ENCODE measurements at places on chromosomes 5 and 9.

- DNase-seq, result no peak
Observed at GRCh38 chr5:89053547-89053946, 170.6 kb upstream of the MEF2C start.

DNA sequence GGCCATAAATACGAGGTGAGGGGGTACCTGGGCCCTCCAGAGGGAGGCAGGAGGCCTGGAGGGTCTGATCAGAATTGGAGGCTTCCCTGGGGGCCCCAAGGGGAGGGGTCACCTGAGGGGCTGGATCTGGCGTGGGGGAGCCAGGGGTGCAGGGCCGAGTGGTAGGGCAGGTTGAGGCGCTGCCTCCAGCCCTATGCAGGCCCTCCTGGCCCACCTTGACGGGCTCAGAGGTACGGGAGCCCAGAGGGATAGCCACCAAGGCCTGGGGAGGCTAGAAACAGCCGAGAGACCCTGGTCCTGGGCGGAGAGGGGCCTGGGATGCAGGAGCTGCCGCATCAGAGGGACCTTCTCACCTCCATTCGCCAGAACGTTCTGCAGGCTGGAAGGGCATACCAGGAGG, 24.3 kb downstream of the LHX3 start:
- DNase-seq, result no peak

- no peak for DNase-seq
Observed at GRCh38 chr5:146103594-146103993, 1.8 kb downstream of the PLAC8L1 start.

GRCh38 chr5:103374473-103374963, 116.0 kb downstream of the MACIR start:
- no peak for DNase-seq

DNA sequence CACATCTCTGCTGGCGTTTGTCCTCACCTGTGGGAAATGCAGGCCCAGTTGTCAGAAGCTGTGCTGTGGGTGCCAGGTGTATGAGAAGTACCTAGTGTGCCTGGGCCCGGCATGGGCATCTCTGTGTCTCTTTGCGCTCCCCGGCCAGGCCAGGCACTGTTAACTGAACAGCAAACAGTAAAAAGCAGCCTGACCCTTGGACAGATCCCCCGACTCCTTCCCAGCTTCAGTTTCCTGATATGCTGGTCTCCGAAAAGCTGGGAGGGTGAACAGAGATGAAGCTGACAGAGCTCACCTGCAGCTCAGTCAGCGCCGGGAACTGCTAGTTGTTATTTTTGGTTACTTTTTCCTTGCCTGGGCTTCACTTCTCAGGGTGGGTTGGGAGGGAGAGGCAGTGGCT, 28.9 kb downstream of the RXRA start:
- no peak for DNase-seq

GRCh38 chr9:115262477-115262876, 144.5 kb upstream of the TNC start:
- DNase-seq, result peak; percentile 45

DNA sequence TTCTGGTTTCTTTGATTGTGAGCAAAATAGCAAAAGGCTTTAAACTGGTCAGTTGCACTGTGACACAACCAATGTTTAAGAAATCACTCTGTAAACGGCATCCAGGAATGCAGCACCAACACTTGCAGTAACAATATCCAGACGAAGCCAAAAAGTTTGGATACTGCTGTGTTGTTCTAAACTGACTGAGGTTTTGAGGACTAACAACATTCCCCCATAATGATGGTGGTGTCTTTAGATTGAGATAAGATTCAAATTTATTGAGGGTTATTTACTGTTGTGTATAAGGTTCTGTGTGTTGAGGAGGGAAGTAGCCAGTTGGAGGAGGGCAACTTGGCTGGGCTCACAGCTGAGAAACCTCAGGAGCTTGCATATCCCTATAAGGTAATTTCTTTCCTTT, 353.6 kb downstream of the BNC2 start:
- no peak for DNase-seq

DNA sequence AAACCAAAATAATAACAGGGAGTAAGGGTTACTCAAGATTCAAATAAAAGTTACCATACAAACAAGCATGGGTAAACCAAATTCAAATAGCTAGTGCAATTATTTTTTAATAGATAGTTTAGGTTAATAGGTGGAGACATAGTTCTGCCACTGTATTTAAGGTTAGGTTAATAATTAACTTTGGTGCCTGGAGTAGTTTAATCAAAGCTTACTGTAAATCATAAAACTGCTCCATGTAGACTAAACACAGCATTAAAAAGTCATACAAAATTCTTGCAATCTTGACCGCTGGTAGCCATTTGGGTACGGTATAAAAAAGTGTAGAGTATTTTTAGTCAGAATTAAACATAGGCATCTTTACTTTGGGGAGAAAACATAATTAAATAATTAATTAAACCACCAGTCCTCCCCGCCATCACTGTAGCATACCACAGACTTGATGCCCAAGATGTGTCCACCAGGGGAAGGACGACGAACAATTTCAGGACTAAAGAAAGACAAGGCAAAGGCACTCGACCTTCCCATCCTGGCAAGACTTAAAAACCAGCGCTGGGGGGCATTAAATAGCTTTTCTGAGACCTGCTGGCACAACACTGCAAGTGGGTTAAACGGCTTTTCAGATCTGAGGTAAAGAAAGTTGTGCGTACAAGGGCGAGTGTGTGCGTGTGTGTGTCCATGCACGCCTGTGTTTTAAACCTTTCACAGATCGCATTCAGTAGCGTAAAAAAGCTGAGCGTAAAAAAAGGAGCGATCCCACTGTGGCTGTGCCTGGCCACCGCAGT, 2.9 kb downstream of the SEMA6A start:
- no peak for DNase-seq

GRCh38 chr9:126292736-126293521, 33.7 kb upstream of the MVB12B start:
- no peak for DNase-seq

DNA sequence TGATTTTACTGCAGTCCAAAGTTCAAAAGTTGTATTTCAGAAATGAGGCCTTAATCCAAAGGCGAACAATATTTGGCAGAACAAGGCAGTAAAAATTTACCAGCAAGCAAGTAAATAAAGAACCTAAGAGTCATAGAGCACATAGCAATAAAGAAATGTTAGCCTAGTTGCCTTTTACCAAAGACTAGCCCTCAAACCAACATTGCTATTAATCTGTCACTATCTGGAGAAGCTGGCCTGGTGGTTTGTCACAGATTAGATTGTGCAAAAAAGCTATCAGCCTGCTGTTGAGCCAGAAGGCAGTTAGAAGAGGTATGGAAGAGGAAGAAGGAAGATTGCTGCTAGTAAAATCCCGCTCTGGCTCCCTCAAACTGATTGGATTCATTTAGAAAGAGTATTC, 304.7 kb upstream of the KLF4 start:
- DNase-seq, result no peak

DNA sequence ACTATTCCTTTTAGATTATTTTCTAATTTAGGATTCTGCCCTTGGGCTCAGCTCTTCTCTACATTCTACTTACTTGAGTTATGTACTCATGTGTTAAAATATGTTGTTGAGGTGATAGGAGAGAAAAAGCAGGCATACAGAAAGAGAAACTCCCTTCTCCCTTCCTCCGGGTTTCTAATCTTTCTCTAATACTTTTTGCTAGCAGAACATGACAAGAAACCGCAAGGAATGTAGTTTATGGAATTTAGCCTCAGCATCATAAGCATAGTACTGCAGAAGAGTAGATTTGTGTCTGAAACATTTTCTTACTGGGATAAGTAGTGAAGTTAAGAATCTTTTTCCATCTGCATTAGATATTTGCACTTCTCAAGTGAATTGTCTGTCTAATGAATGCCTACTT, 139.5 kb upstream of the CYLC2 start:
- DNase-seq, result no peak

DNA sequence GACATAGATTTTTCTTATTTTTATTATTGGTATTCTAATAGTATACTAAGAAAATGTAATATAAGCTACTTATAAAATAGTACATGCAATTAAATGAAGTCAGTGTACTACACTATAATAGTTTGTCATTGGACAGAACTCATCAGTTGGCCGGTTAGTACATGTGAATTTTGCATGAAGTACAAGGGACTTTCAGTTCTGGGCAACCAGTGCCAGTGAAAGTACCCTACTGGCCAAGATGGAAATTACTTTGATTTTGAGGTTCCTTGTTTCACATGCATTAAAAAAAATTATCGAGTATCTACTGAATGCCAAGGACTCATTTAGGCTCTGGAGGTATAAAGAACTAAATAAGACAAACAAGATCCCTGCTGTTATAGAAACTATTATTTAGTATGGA, 213.4 kb upstream of the ELL2 start:
- peak; percentile 55 for DNase-seq

- DNase-seq, result no peak
Observed at GRCh38 chr5:78537821-78538220, 110.8 kb downstream of the LHFPL2 start.

- no peak for DNase-seq
Observed at GRCh38 chr5:124395287-124395686, 351.2 kb downstream of the ZNF608 start.

DNA sequence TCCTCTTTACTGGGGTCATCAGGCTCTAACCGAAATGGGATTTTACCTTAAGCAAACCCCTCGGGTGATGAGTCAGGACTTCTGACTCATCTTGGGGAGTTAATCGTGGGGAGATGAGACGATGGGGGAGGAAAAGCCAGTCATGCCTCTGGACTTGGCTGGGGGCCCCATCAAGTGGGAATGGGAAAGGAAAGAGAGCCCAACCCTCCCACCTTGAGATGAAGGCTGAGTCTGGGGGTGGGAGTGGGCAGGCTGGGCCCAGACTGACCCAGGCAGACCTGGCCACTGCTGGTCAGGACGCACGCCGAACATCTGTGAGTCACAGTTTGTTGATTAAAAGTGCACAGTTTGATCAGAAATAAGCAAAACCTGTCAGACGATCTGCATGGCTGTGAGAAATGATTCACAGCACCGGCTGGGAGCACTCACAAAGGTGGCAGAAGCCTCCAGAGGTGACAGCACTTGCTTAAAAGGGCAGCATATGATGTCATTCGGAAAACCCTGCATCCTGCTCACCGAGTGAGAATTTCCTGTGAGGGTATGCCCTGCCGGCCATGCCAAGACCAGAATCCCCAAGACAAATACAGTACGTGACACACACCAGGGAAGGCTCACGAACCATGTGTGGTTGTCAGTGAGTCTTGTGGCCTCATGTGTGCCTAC, 50.0 kb upstream of the SLC25A51 start:
- peak; percentile 81 for DNase-seq

- DNase-seq, result no peak
Observed at GRCh38 chr5:97778451-97778850, 595.4 kb upstream of the RIOK2 start.

DNA sequence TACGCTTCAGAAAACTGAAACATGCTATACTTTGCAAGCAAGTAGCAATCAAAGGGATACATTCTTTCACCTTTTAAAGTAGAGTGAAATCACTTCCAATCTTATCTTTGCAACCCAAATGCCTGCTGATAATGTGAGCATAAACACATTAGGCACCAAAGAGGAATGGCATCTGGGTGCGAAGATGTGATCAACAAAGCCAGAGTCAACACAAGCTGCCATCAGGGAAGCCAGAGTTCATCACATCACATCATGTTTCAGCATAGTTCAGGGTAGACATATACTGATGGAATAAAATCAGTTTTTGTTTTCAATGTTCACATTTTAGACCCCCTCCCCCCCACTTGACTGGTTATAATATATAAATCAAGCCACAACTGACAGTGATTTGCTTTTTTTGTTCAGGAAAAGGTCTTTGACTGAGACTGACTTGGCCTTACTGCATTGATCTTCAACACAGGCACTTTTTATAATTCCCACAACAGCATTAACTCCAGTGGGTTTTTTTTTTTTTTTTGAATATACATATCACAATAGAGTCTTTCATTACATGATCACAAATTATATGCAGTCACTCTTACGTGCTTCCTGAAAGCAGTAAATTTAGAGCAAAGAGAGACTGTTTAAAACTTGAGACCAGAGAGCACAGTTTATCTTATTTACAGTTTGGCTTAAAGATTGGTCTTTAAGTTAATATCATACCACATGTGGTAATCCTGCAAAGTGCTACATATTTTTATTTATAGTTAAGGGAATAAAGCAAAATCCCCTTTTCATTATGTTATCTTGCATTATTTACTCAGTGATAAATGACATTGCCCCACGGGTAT, 20.3 kb downstream of the AOPEP start:
- no peak for DNase-seq

- DNase-seq, result no peak
Observed at GRCh38 chr5:152374711-152375275, 30.3 kb downstream of the NMUR2 start.

GRCh38 chr5:96968074-96968473, 32.2 kb downstream of the LNPEP start:
- DNase-seq, result peak; percentile 78

DNA sequence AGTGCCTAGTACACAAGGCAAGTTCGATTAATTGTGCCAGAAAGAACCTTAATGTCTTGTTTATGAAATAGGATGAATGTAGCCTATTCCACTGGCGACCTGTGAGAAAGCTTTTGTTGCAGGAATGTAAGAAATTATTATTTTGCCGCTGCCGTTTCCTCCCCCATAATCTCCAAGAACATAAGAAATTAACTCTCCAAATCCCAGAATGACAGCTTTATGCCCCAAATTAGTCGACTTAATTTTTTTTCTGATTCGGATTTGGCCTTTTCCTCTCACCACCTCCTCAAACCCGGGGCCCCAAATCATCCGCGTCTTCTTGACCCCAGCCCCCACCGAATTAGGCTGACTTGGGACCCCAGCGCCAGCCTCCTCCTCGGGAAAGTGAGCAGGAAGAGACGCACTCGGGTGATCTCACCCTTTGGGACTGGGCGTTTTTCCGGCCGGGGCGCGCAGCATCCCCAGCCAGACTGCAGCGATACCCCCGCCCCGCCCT, 682 bp upstream of the SPTAN1 start:
- no peak for DNase-seq

- DNase-seq, result no peak
Observed at GRCh38 chr5:168826246-168826725, 247.1 kb upstream of the PANK3 start.

GRCh38 chr9:77649109-77649812, 1.1 kb upstream of the GNA14 start:
- DNase-seq, result no peak

- no peak for DNase-seq
Observed at GRCh38 chr9:79736051-79736450, 164.3 kb downstream of the TLE4 start.

- no peak for DNase-seq
Observed at GRCh38 chr5:77718934-77719610, 57.1 kb downstream of the TBCA start.

GRCh38 chr9:126070058-126070655, 256.5 kb upstream of the MVB12B start:
- no peak for DNase-seq
